ENCODE measurements at places on chromosomes 11 and 22.

- DNase-seq: peak; percentile 12
These were observed 2.8 kb upstream of the BCO2 start for GRCh38 chr11:112172362-112172994.

GRCh38 chr11:105827906-105828305, 194.1 kb downstream of the MSANTD4 start:
- DNase-seq: no peak

- DNase-seq: no peak
These were observed 875 bp downstream of the TCP11L1 start for GRCh38 chr11:33040033-33040861.

DNA sequence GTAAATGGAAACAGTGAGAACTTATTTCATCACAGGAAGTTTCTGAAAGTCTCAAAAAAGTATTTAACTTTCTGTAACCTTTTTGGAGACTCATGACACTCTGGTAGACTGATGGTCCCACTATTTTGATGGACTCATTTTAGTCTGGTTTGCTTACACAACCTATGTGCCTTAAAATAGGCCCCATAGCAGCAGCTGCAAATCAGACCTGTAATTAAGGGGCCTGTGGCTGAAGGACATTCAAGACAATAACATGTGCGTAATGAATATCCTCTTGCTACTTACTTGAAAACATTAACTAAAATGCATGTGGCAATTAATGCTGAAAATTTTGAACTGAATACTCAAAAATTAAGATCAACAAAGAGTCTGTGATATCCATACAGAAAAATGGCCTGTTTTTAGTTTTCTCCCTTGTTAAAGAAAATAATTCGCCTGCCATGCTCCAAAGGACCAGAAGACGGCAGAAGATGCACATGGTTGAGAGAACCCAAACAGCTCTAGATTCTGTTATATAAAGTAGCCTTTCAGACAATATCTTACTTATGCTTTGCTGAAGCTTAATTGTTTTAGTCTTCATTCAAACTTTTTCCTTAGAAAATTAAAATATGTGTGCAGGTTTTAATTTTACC, 568.5 kb downstream of the KCNA4 start:
- no peak for DNase-seq

DNA sequence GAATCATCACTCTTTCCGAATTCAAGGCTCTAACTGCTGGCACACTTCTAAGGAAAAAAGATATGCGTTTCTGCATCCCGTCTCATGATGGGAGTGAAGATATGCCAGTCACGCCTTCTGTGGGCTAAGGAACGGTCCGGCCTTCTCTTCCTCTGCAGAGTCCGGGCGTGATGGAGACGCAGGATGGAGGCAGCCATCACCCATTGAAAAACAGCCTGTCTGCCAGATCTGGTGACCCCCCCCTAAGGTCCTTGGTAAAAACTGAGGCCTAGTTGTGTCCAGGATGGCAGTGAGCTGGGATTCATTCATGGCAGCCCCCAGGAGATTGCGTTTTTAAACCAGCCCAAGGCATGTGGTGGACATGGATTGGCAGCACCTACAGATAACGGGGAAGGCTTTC, 6.9 kb upstream of the EFCAB6 start:
- DNase-seq: no peak

DNA sequence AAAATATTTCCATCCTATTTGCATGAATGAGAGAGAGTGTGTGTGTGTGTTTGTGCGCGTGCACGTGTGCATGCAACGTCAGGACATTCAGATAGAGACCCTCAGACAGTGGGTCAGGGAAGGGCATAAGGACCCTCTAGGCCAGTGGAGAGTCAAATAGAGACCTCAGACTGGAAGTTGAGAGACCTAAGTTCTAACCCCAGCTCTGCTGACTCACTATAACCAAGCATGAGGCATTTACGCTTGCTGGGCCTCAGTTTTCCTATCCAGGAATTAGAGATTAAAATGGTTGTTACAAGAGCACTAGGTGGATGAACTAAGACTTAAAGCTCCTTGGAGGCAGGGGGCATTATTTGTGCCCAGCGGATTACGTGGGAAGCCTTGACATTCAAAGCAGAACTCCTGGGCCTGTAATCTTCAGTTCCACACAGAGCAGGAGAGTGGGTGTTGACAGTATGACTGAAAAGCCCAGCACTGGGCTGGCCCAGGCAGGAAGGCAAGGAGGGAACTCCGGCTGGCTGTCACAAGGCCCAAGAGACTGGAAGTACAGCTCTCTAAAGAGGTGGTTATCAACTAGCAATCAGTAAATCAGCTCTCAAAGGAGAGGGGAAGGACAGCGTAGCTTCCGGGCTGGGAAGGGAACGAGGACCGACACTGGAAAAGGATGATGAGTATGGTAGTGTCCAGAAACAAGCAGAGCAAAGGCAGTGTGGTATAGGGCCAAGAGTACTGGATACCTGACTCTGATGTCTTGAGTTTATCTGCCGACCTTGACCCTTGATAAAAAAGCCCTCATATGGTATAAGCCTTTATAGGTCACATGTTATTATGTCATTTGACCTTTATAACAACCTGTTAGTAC, 9.2 kb downstream of the RHOG start:
- DNase-seq: no peak

DNA sequence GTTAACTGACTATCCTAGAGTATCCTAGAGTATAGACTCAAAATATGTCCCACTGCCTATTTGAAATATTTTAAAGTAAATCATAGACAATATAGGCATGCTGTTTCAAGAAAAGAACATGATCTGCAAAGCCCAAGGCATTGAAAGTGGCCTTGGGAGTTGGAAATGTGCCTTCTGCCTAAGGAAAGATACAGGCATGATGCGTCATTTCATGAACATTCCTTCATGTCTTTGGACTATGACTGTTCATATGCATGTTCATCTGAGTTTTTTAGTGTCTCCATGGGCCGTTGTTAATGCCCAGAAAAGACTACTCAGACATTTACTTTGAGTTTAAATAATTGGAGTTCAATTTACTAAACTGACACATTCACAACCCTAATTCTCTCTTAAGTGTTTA, 69.7 kb upstream of the PRDM11 start:
- no peak for DNase-seq

- no peak for DNase-seq
These were observed 503.4 kb downstream of the DLG2 start for GRCh38 chr11:85123752-85124231.

DNA sequence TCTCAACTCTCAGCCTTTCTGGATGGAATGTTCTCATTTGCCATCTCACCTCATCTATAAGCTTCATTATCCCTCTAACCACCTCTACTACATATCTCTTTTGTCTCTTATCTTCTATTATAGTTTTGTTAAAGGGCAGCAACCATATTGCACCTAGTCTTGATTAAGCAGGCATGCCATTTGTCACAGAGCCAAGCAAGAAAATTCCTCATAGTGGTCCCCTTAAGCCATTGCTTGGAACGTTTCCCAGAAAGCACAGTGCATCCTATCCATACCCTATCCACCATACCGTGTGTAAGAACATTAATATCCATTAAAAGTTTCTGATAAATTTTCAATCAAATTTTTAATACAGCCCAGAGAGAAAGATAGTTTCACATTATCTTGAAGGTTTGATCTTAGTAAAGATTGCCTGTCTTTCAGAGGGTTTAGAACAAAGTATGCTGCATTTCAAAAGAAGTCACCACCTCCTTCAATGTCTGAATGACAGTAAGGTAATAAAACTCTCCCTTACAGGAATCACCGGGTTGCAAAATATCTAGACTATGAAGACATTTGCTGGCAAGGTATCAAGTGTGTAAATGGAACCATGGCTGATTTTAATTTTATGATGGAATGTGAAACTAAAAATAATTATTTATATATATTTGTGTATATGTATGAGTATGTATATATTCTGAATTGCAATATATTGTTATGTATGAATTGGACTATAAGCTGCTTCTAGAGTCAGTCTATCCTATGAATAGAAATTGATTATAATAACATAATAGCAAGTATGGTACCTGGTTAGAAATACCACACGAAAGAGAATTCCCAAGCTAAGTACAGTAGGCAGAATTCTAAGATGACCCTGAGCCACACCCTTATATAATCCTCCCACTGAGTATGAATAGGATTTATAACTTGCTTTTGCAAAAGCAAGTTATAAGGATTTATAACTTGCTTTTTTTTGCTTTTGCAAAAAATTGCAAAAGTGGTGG, 1296.3 kb downstream of the LRRC4C start:
- DNase-seq: no peak

DNA sequence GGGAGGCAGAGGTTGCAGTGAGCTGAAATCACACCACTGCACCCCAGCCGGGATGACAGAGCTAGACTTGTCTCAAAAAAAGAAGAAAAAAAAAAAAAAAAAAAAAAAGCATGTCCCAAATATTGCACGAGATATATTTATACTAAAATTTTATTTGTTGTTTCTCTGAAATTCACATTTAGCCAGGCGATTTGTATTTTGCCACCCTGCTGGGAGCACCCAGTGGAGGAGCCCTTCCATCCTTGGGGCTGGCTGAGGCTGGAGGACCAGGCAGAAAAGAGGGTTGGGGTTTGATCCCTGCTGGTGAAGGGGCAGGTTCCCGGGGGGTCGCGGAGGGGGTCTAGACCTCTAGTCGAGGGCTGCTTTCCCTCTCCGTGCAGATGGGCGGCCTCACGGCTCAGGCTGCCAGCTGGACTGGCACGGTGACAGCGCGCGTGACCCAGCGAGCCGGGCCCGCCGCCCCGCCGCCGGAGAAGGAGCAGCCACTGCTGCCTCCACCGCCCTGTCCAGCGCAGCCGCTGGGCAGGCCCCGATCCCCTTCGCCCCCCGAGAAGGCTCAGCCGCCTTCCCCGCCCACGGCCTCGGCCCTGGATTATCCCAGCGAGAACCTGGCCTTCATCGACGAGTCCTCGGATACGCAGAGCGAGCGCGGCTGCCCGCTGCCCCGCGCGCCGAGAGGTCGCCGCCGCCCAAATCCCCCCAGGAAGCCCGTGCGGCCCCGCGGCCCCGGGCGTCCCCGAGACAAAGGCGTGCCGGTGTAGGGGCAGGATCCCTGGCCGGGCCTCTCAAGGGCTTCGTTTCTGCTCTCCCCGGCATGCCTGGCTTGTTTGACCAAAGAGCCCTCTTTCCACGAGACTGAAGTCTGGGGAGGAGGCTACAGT, 952 bp upstream of the CATSPERZ start:
- no peak for DNase-seq

DNA sequence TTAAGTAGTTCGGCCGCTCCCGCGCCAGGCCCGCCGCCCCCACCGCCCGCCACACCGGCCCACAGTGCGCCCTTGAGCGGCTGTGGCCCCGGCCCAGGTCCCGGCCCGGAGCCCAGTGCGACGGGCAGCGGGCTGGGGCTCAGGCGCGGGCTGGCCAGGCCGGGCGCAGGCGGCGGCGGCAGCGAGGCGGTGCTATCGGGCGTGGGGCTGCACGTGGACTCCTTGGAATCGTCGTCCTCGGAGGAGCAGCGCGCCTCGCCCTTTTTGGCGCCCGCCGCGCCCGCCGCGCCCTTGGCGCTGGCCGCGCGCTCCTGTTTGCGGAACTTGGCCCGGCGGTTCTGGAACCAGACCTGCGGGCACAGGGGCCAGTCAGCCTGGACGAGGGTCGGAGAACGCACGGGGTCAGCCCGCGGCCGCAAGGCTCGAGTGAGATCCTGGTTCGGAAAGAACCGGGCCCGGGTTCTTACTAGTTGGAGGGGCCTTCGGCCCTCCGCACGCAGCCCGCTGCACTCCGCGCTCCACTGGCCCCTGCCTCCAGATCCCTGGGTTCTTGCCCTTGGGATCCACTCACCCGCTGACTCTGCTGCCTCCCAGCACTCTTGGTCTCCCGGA, 4.0 kb downstream of the PHOX2A start:
- no peak for DNase-seq

DNA sequence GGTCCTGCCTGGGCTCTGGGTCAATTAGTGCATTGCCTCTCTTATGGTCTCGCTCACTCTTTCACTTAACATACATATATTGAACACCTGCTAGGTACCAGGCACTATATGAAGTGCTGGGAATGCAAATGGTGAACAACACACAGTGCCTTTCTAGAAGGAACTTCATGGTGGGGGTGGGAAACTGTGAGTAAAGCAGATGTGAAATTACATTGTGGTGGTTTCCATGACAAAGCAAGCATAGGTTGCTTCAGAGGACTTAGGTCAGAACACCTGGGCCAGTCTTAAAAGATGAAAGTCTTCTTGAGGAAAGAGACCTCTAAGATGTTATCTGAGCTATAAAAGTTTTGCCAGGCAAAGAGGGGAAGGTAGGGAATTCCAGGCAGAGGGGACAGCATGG, 231.3 kb downstream of the BUD13 start:
- DNase-seq: no peak

DNA sequence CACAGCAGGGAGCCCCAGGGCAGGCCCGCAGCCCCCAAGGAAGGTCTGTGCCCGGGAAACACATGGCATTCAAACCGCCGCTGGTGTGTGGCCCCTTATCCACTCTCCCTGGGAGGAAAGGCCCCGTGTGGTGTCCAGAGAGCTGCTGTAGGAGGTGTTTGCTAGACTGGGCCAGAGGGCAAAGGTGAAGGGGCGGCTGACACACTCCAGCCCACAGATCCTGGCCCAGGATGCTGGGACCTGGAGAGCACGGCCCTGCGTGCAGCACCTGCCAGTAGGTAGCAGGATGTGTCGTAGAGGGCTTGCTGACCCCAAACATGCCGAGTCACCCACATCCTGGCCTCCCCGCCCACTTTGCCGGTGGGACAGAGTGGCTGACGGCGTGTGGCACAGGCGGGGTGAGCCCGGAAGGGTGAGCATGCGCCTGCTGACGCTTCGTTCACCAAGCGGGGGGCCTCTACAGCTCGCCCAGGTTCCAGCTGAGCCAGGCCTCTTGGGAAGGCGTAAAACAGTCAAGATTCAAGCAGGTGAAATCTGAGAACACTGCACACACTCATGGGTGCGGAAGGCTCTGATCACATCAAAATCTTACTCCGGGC, 11.0 kb downstream of the OSBPL5 start:
- DNase-seq: no peak

- no peak for DNase-seq
These were observed 1.9 kb downstream of the FBXO7 start for GRCh38 chr22:32476281-32477195.

DNA sequence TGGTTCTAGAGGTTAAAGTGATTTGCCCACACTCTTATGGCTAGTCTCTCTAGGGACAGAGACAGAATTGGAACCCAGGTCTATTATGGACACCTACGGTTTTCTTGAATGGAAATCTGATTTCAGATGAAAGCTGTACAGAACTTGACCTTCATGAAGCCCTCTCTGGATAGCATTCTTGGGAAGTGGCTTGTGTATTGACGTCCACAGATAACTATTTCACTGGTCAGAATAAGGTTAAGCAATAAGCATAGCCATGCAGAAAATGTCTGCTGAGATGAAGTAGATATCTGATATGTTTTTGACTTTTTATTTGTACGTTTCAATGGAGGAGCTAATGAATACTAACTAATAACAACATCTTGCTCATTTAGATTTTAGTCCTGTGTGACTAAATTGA, 1.1 kb downstream of the TLCD5 start:
- DNase-seq: no peak

- DNase-seq: no peak
These were observed 4.1 kb downstream of the TSPAN32 start for GRCh38 chr11:2305788-2306451.

All from GM18507 (cell line).